ENCODE measurements at places on chromosomes 1 and 21.

DNA sequence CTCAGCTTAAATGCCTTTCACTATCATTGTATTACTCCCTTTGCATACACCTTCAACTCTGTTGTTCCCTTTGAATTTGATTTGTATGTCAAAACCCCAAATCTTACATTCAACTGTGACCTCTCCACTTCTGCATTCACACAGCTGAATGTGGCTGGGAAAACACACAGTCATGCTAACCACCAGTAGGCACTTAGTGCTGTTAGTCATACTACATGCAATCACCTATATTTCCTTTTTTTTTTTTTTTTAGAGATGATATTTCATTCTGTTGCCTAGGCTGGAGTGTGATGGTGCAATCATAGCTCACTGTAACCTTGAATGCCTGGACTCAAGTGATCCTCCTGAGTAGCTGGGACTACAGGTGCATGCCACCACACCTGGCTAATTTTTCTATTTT, 16.2 kb downstream of the BTBD8 start:
- no peak for DNase-seq

DNA sequence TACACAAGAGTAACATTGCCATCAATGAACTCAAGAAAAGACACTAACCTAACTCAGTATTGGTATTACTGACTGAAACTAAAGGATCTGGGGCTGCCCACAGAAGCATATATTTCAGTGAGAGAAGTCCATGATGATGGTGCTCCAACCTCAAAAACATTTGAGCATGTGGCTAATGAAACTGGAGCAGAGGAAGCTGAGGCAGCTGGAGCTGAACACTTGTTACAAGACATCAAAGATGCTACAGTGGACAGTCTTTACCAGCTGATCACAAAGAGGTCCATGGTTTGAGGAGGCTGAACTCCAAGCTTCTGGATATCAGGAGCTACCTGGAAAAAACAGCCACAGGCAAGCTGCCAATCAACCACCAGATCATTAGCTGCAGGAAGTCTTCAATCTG, 42.2 kb upstream of the TTC39A start:
- no peak for DNase-seq

- DNase-seq: no peak
Observed at GRCh38 chr1:230994860-230995259, 16.0 kb downstream of the ARV1 start.

- DNase-seq: no peak
Observed at GRCh38 chr1:150764617-150765101, 919 bp downstream of the CTSS start.

DNA sequence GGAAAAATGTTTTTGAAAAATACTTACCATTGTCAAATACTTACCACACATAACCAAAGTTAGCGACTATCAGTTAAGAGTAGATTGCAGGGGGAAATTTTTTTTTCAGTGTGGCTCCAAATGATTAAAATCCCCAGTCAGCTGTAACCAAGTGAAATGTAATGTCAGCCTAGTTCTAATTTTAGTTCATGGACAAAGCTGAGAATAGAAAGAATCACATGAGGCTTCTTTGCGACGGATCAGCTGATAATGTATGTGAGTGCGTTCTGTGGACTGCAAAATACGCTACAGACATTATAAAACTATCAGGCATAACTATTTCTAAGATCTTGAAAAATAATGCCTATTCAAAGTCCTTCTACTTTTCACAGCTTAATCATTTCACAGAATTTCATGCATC, at the start of gene LRRC39:
Gene LRRC39, minus strand, starts transcription at position 166 of the 400 bp plus-strand sequence. CDS start 9,740 bp downstream, outside the sequence.
- DNase-seq: no peak

DNA sequence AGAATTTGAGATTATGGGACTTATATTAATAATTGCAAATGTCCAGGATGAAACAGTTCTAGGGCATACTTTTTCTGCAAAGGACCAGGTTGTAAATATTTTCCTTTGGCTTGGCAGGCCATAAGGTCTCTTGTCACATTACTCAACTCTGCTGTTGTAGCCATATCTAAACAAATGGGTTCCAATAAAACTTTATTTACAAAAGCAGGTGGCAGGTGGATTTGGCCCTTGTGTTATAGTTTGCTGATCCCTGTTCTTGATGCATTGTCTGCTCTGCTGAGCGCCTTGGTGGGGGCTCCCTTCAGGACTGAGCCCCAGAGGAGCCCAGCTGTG, 258.5 kb downstream of the FOXD2 start:
- no peak for DNase-seq

- peak; percentile 72 for DNase-seq
Observed at GRCh38 chr1:58816072-58816746, 32.4 kb upstream of the JUN start.

DNA sequence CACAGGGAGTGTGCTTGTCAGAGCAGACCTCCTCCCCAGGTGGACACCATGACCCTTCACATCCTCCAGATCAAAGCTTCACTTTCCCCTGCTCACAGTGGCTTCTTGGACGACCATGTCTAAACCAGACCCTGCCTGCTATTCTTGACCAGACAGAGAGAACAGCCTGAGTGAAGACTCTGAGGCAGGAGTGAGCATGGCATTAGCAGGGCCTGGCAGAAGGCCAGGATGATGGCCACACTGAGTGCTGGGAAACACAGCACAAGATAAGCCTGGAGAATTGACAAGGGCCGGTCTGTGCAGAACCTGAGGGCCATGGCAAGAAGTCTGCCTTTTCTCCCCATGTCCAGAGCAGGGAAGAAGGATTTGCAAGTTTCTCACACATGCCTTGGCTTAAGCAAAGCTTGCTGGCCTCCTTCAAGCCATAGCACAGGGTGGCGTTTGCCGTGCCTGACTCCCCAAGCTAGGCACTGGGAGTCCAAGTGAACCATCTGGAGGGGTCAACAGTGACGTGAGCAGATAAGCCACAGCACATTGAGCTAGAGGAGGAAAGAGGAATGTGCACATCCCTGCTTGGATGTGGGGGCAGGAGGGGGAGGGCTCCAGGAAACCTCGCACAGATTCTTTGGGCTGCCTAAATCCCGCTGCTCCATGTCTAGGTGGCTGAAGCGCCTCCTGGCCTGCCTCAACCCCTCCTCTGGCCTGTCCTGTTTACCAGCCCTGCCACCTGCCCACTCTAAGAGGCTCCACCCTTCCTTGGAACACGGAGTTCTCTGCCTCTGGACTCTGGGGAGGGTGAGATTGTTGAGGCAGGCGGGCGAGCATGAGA, 87.1 kb downstream of the CD58 start:
- no peak for DNase-seq

GRCh38 chr1:33654267-33654834, 181.9 kb downstream of the ZSCAN20 start:
- no peak for DNase-seq

- DNase-seq: no peak
Observed at GRCh38 chr1:203306089-203306964, 1.0 kb downstream of the BTG2 start.

- no peak for DNase-seq
Observed at GRCh38 chr1:65149351-65150107, 1.5 kb downstream of the AK4 start.

GRCh38 chr1:48082271-48082962, 85.2 kb upstream of the TRABD2B start:
- DNase-seq: no peak

DNA sequence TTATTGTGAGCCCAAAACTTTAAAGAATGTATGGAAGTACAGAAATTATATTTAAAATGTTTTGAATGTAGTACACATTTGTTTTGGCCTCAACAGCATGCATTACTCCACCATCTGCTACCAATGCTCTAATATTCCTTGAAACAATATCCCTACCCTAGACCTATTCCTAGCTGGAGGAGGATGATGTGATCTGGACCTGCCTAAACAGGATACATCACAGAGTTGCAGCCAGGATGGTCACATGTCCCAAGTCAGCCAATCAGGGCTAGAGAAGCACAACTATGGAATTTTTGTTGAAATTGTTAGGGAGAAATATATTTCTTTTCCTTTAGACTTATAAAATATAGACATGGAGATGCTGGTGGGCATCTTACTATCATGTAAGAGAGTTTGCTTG, 623.3 kb upstream of the NR5A2 start:
- no peak for DNase-seq

DNA sequence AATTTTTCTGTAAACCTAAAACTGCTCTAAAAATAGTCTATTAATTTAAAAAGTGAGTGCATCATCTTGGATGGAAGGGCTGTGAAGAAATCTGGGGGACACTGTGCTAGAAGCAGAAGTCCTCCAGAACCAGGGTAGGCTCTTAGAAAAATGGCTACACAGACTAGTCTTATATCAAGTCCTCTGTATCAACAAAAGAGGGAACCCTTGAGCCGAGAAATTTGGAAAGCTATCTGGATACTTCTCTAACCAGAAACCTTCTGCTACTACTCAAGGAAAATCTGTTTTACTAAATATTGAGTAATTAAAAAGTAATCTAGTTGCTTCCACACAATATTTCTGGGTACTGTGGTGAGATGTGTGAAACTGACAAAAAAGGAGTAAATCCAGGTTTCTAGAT, 92.1 kb downstream of the WDR3 start:
- DNase-seq: no peak

DNA sequence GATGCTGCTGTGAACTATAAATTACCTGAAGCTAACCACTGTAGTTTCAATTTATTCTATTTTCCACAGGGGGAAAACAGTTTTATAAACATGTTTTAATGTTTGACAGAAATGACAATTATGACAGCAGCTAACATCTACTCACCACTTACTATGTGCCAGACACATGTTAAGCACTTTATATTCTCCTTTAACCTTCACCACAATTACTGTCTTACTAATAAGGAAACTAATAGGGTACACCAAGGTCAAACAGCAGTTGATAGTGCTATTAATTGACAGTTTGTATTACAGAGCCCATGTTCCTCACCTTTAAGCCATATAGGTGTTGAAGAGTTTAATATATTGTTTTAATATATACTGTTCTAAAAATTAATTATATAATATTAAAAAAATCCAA, 146.4 kb downstream of the EVI5 start:
- DNase-seq: no peak

GRCh38 chr1:223038288-223039006, 104.6 kb downstream of the TLR5 start:
- no peak for DNase-seq

GRCh38 chr1:186819126-186819525, 9.6 kb upstream of the PLA2G4A start:
- DNase-seq: no peak

DNA sequence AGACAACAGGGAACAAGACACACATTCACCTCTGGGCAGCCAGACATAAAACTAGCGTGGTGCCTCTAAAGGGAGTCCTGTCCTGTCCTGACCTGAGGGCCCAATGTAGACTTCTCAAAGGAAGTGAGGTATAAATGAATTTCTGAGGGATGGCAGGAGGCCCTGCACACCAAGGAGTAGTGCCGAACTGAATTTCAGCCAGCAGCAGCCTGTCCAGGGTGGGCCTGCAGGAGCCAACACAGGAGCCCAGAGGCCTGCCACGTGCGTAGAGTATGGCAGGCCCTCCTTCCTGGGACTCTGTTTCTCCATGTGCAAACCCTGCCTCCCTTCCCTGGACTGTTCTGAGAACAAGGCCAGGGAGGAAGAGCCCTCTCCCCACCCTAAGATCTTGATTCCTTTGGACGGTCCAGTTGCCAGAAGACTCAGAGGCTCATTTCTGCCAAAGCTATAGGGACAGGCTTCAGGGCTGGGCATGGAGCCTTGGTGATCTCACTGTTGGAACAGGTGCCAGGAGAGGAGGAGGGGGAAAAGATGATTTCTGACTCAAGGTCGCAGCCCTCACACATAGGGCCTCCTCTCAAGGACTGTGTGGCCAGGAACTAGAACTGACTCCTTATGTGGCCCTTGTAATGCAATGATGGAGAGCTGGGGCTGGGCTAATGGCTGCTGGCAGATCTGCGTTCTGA, 1.8 kb upstream of the FABP3 start:
- no peak for DNase-seq

DNA sequence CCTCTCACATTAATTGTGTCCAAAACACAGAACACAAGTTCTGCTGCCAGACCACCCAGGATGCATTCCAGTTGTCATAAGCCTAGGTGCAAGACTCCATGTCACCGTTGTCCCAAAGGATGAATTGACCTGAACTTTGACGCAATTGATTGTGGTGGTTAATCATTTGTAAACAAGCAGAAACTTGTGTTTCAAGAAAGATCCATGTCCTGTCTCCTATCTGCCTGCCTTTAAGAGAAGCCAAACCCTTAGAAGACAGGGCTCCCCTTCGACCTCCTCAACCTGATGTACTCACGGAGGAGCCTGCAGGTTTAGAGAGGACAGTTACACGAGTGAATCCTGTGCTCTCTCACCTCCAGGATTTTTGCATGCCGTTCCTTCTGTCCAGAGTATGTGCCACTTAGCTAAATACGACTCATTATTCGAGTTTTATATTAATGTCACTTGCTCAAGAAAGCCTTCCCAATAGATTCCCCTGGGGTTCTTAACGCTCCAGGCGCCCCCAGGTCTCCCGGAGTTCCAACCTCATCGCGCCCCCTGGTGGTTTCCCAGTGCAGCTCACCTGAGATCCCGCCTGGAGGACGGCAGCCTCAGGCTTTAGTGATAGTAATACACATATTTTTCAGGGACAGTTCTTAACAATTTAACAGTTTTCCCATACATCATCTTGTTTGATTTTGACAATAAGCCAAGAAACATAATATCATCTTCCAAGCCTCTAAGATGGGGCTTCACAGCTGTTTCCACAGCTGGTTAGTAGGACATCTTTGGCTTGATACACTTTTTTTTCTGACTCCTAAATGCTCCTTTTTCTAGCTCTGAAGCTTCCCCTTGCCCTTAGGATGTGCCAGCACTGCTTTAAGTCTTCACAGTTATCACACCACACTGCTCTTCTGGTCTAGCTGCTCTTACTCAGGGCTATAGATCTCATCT, 2.4 kb upstream of the C8B start:
- no peak for DNase-seq

DNA sequence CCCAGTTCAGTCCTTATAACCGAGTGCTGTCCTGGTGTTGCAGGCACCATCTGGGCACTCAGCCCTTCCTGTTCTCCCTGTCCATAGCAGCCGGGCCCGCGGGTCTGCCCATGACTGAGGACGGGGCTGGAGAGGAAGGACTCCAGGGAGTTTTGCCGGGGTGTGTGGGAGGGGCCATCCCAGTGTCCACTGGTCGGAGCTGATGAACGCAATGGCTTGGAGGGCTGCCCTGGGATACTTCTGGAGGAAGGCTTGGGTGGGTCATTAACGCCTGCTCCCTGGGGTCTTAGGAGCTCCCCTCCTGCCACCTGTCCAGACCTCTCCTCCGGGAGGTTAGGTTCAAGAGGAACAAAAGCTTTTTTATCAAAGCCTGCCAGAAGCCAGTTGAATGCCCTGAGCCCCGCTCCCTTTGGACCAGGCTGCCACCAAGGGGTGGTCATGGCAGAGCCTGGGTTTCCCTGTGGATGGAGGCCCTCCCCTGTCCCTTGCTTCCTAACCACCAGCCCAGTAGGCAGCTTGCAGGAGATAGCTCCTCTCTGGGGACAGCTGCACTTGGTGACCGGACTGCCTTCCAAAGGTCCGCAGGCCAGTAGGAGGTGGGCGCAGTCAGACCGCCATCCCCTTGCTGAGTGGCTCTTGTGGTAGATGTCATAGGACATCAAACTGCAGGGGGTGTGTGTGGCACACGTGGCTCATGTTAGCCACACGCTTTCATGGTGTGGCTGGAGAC, 61.3 kb downstream of the TRIM11 start:
- DNase-seq: no peak

GRCh38 chr1:14390816-14391215, 207.7 kb upstream of the KAZN start:
- no peak for DNase-seq

All from stimulated activated CD8-positive, alpha-beta memory T cell treated with anti-CD3 and anti-CD28 coated beads, Interleukin-7, amount 100 ng/mL, for 1 hour (primary cell).